CD4-positive, alpha-beta T cell treated with Interferon gamma for 1 hour (primary cell): ENCODE measurements at places on chromosomes 4 and X.

- no peak for DNase-seq
These were observed 20.2 kb downstream of the ITGB1BP2 start for GRCh38 chrX:71321731-71322130.

DNA sequence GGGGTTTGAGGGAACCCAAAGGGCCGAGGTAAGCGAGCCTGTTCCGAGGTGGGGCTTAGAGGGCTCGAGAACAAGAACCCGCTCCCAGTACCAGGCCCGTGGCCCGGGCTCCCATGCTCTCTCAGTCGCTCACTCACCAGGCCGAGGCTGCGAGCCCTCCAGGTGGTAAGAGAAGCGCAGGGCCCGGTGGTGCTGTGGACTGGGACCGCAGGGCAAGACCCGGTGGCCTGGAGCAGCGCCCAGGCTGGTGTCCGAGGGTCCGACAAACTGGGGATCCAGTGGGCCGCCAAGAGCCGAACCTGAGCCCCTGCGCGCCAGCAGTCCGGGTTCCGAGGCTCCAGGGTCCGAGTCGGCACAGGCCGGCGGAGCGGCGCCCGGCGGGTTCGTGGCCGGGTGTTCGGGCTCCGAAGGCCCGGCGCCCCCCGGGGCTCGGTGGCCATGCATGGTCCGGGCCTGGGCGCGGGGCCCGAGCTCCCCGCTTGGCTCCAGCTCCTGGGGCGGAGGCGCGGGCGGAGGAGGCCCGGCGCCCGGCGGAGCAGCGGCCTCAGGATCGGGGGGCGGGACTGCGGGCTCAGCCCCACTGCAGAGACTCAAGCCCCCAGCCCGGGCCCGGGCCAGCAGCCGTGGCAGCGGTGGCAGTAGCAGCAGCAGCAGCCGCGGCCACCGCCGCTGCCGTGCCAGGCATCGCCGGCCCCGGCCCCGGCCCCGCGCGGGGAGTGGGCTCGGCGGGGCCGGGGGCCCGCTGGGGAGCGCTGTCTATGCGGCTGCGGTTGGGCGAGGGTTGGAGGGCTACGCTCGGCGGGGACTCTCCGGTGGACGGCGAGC is 833 bp downstream of the FGD1 start:
- DNase-seq: no peak

DNA sequence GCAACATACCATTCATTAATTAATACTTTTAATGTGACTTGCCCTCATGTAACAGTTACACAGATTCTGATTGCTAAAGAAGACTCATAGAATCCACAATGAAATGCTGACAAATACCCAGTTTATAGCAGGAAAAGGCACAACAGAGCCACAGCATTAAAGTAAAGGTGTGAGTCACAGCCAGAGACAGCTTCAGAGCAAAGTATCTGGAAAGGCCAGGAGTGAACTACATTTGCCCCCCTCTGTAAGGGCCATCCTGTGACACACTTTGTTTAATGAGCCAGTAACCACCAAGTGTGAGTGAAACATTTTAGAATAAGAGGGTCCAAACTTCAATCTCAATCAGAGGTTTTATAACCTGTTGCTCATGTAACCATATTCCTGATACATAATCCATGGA is 133.8 kb upstream of the TACR3 start:
- no peak for DNase-seq

GRCh38 chrX:103774070-103774642 is 2.5 kb upstream of the PLP1 start:
- no peak for DNase-seq

DNA sequence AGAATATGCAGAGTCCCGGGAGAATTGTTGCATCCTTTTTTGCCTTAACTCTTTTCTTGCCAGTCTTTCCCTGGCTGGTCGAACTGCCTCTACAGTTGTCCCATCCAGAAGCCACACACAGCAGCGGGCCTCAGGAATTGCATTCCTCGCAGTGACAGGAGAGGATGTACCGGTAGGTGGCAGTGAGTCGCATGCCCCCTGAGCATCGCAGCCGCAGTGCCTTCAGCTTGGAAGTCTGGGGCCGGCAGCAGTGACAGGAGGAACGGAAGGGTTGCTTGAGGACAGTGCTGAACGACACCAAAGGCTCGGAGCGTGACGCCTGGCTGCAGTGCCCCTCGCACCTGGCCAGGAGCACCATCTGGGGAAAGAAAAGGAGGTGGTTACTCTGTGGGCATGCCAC is 23.5 kb downstream of the NDP start:
- DNase-seq: peak; percentile 18

GRCh38 chr4:71026086-71026485 is 32.6 kb downstream of the DCK start:
- no peak for DNase-seq

DNA sequence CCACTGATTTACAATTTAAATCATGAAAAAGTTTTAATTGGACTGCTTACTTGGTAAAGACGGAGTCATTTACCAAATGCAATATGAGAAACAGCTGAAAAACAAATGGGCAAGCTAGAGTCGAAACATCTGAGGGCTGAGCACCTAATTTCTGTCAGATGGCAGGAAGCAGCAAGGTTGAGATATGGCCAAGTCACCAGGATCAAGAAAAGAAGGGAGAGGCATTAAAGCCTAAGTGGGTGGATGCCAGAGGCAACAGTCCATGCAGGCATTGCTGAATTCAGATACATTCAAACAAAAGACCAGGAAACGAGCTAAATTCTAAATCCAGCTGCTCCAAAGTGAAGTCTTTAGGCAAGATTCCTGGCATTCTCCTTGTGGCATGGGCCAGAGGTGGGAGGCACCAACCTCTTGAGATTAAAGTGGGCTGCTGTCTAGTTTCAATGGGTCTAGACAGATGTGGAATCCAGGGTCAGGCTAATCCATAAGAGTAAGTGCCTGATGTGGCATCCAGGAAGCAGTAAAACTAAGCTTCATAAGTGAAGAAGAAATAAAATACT is 8.0 kb upstream of the ARSJ start:
- no peak for DNase-seq

DNA sequence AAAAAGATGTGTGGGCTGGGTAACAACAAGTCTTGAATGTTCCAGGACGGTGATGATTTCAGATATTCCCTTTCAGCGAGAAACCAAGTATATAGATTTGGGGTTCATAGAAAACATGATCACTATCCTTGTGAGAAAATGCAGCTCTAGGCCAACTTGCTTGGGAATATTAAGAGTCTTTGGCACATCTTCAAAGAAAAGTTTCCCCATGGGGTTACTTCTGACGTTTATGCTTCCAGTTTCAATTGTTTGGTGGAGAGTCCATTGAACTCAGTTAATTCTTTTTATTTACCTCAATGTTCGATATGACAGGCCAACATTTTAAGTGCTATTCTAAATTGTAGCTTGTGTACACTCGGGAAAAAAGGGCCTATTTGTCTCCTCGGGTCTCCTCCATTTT is 126.7 kb downstream of the NHS start:
- DNase-seq: no peak

DNA sequence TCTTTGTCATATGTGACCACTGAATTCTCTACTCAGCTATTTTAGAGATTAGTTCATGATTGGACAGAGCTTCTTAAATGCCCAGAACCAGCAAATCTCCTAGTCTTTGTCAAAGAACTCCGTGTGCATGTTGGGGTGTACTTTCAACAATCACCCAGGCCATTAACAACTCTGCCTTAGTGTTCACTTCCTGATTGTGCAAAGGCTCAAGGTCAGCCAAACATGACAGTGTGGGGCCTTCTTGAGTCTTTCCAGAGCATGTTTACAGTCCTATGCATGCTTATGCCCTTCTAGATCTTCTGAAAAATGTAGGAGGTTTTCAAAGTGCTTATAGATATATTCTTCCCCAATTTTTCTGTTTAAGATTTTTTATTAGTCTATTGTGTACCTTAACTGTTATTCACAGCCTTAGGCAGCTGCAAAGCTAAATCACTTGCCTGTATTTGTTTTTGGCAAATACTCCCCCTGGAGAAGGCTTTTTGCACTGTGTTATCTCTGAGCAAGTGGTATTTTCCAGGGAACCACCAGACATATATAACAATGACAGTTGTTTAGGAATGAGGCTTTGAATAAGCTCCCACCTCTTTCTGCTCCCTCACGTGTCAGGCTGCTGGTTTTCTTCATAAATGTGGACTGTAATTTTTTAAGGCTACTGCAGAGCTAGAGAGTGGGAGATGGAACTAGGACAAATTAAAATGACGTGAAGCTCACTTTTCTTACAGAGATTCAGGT is 24.0 kb upstream of the DRP2 start:
- no peak for DNase-seq

- DNase-seq: no peak
These were observed 360.5 kb upstream of the SLC7A11 start for GRCh38 chr4:138602664-138603063.

GRCh38 chr4:66602622-66603021 is 932.3 kb upstream of the EPHA5 start:
- no peak for DNase-seq

GRCh38 chr4:127741247-127741646 is 11.0 kb downstream of the SLC25A31 start:
- DNase-seq: no peak

- no peak for DNase-seq
These were observed 587 bp downstream of the CD99 start for GRCh38 chrX:2691543-2692220.

- no peak for DNase-seq
These were observed 51.4 kb upstream of the GABRA2 start for GRCh38 chr4:46441136-46441859.

GRCh38 chr4:47251348-47252135 is 212.0 kb downstream of the COMMD8 start:
- no peak for DNase-seq

GRCh38 chrX:69127466-69127865 is 37.8 kb downstream of the PJA1 start:
- DNase-seq: no peak

DNA sequence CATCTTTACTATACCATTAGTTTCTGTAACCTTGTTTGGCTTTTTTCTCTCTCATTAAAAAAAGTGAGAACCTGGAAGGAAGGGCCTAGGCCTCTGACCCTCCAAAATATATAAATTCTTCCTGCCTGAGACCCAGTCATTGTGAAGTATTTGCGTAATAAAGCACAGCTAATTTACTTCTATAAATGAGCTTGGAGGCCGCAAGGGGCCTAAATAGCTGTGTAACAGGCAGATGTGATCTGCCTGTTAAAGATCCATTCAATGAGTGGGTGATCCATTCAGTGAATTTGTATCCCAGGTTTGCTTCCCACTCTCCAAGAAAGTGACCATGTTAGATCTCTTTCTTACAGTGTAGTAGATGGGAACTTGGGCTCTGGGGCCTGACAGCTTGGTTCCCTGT is 595 bp upstream of the PYURF start:
- DNase-seq: no peak

DNA sequence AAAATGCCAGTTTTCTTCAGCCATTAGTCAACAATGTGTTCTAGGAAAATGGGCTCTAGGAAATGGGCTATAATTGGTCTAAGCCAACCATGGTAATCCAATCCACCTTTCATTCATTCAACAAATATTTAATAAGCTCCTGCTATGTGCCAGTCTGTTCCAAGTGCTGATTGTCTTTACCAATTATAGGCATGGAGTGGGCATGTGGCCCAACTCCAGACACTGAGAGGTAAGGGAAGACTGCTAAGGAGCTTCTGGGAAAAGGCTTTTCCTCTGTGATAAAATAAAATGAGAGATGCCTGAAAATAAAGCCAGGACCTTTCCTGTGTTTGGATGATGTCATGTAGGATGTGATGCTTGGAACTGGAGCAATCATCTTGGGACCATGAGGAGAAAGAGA is 43.3 kb downstream of the HOPX start:
- no peak for DNase-seq

DNA sequence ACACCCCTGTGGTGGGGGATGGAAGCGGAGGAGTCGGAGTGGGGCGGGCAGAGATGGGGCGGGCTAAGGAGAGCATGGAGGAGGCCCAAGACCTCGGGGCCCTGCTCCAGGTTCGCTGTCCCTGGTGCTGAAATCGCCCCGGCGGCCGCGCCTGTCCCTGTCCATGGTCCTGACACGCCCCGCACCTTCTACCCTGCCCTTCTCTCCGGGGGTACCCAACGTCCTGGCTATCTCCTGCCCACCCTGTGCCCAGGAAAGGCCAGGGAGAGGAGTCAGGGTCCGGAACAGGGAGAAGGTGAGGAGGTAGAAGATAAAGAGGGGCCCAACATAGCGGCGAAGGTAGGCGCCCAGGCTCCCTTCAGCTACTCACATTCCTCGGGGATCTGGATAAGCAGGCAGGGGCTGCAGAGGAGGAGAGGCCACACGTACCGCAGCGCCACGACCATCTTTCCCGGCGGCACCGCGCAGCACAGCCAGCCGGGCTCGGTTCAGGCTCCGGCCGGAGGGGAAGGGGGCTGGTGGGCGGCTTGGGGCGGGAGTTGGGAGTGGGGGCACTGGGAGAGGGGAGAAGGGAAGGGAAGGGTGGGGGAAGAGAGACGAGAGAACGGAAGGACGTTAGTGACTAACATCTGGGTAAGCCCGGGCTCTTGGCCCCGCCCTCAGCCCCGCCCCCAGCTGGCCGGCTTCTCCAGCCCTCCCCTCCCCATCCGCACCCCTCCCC is 10.4 kb downstream of the L1CAM start:
- peak; percentile 40 for DNase-seq

GRCh38 chrX:48071064-48071985 is at the start of gene ZNF630:
ZNF630 (minus strand) TSS chrX:48071640; CDS start chrX:48066886, 4,754 bp downstream.
- DNase-seq: peak; percentile 65

DNA sequence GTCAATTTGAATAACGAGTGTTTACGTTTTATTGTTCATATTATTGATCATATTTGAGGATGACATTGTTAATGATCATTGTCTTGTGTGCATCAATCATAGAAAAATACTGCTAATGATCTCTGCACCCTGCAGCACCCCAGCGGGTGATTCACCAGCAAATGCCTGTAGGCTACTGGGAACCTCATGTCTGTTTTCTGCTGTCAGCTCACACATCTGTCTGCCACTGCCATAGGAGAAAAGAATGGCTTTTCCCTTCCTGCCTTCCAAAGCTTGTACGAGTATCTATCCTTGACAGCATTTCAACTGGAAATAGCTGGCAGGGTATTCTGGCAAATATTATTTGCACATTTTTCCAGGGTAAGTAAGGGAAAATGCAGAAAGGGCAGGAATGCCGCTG is 272.1 kb upstream of the TRAM1L1 start:
- DNase-seq: no peak

- DNase-seq: no peak
These were observed 15.4 kb downstream of the HMGB2 start for GRCh38 chr4:173318648-173319211.

GRCh38 chr4:74822603-74823002 is 28.3 kb upstream of the BTC start:
- no peak for DNase-seq

- DNase-seq: no peak
These were observed 6.2 kb downstream of the NCAPG start for GRCh38 chr4:17817027-17817426.

GRCh38 chr4:1609901-1610790 is 74.0 kb downstream of the FAM53A start:
- no peak for DNase-seq
